Activated CD8-positive, alpha-beta memory T cell treated with anti-CD3 and anti-CD28 coated beads for 48 hours (primary cell): ENCODE measurements at places on chromosomes 3 and 15.

GRCh38 chr15:64622410-64623260, 152.8 kb downstream of the RBPMS2 start:
- DNase-seq, result no peak

GRCh38 chr15:94238539-94239118, 7.3 kb downstream of the MCTP2 start:
- no peak for DNase-seq

- DNase-seq, result no peak
These were observed 109.2 kb downstream of the TMEM266 start for GRCh38 chr15:76169018-76169417.

DNA sequence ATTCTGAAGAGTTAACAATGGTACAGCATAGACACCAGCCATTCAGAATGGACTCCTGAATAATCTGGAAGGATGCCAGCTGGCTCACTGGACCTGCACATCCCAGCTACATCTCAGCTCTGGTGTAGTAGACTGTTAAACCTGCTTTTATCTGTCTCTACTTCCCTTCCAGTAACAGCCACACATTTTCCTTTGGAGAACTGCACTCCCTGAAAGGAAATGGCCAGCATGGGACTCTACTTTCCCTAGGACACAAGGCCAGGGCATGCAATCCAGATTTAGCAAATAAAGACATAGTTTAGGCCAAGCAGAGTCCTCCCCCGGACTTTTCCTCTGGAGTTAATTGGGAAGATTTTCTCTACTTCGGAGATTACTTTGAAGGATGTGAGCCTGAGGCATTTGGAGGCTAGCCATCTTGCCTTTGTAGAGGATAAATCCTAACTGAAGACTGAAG, 82.7 kb upstream of the TCF12 start:
- DNase-seq, result no peak

DNA sequence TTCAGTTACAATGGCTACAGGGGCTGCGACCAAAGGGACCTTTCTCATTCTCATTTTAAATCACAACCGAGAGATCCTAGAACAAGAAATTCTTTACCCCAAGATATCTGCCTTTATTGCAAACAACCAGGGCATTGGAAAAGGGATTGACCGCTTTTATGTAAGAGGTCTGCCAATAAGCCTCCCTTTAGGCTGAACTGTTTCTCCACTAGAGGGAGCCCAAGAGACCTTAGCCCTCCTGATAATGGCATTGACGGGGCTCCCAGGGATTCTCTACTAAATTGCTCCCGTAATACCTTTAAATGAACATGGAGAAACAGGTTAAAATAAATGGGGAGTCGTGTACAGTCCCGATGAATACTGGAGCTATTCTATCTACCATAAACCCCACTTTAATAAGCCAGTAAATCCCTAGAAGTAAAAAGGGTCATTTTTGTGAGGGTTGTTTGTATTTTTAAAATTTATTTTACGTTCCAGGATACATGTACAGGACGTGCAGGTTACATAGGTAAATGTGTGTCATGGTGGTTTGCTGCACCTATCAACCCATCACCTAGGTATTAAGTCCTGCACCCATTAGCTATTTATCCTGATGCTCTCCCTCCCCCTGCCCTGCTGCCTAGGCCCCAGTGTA, 7.5 kb upstream of the IGSF10 start:
- DNase-seq, result no peak

- DNase-seq, result no peak
These were observed 447.3 kb downstream of the TAFA4 start for GRCh38 chr3:68485051-68485450.

DNA sequence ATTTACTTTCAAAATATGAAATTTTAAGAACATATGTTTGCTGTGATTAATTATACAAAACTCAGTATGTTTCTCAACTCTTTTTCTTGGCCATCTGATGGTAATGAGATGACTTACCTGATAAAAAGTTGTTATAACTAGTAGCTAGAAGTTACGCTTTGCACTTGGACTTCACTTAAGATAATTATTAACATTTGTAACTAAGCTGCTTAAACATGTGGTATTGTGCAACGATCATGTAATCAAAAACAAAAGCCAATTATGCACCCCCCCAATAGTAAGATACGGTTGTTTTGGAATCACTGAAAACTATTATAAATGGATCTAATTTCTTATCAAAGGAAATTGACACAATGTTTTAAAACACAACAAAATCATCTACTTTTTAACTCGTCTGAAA, 342.9 kb downstream of the CNTN3 start:
- DNase-seq, result no peak

DNA sequence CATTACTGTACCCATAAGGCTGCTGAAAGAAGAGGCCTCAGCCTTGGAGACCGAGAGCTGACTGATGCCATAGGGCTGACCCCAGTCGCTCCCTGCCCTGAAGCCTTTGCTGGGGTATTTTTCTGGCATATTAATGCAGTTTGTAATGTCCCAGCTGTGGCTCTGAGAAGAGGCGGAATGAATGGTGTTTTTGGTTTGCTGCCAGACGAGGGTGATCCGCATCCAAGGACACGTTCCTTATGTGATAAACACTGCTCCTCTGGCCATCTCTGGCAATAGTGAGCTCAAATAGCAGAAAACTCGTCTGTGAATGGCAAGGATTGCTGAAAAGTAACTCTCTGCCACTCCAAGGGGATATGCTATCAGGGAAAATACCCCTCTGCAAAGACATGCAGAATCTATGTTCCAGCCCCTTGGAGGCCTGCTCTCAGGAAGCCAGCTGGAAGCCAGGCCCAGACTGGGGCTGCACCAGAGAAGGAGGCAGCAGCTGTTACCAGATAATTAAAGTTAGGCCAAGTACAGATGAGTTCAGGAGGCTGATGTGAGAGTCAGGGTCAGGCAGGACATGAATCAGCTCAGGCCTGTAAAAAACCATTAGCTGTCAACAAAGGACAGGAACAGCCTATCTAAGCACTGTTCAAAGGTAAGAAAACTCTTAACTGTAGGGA, 28.9 kb upstream of the KLHL6 start:
- DNase-seq, result no peak

- no peak for DNase-seq
These were observed 13.8 kb downstream of the THBS1 start for GRCh38 chr15:39594446-39595337.

- DNase-seq, result no peak
These were observed 30.2 kb downstream of the ZNF710 start for GRCh38 chr15:90031231-90031791.

- no peak for DNase-seq
These were observed 278.1 kb downstream of the ZPLD1 start for GRCh38 chr3:102712896-102713295.

GRCh38 chr3:169661361-169662131, 2.0 kb downstream of the MECOM start:
- DNase-seq, result no peak

DNA sequence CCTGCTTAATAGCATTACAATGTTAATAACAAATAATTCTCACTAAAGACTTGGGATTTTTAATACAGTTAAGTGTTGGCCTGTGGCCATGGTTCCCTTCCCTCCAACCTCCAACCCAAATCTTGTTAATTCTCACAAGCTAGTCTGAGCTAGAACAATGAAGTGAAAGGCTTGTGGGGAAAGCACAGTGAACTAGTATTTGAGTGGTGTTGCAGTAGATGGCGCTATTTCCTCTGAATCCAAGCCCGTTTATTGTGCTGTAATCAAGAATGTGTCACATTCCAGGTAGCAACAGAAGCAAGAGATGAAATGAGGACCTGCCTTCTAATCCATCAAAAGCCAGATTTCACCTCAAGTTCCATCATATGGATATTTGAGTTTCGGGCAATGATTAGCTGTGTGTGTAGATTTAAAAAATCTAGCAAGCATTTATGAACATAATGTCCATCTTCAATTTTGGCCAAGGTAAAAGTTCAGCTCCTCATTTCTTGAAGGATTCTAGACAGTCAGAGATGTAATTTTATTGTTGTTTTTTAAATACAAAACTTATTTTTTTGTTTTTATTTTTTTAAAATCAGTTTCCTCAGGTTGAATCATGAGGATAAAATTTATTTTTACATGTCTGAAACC, 160.7 kb downstream of the SQOR start:
- no peak for DNase-seq

GRCh38 chr3:99313485-99313884, 324.9 kb upstream of the COL8A1 start:
- no peak for DNase-seq

DNA sequence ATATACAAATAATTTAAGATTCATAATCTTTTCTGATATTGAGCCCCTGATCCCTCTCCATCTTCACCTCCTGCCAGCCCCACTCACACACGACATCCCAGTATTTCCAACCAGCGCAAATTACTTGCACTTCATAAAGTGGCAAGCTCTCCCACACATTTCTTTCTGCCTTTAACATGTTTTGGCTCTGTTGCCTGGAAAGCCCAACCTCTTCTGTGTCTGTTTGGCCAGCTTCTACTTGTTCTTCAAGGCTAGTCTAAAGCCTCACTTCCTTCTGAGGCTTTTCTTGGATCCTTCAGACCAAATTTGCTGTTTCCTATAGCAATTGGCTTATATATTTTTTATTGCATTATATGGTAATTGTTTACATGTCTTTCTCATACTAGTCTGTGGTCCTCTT, 5.1 kb upstream of the TM6SF1 start:
- DNase-seq, result no peak

- DNase-seq, result no peak
These were observed 147.8 kb downstream of the SLC9A9 start for GRCh38 chr3:143700431-143700975.

- DNase-seq, result no peak
These were observed 7.1 kb upstream of the LMOD3 start for GRCh38 chr3:69129531-69129930.

- no peak for DNase-seq
These were observed 10.7 kb downstream of the CCDC32 start for GRCh38 chr15:40554161-40554525.

DNA sequence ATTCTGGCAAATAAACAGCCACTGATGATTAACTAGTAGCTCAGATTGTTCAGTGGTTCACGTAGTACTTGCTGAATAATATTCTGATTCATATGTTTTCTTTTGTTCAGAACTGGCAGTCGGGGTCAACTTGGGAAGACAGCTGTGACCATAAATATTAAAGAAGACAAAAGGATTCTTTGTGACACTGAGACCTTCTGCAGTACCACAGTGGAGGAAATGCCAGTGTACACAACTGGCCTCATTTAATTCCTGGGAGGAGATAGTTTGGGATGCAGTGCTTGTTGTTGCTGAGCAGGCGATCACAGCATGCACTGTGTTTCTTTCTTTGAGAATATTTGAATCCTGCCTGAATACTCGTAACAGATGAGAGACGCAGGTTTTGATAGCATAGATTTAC, 26.7 kb upstream of the MCF2L2 start:
- DNase-seq, result no peak

DNA sequence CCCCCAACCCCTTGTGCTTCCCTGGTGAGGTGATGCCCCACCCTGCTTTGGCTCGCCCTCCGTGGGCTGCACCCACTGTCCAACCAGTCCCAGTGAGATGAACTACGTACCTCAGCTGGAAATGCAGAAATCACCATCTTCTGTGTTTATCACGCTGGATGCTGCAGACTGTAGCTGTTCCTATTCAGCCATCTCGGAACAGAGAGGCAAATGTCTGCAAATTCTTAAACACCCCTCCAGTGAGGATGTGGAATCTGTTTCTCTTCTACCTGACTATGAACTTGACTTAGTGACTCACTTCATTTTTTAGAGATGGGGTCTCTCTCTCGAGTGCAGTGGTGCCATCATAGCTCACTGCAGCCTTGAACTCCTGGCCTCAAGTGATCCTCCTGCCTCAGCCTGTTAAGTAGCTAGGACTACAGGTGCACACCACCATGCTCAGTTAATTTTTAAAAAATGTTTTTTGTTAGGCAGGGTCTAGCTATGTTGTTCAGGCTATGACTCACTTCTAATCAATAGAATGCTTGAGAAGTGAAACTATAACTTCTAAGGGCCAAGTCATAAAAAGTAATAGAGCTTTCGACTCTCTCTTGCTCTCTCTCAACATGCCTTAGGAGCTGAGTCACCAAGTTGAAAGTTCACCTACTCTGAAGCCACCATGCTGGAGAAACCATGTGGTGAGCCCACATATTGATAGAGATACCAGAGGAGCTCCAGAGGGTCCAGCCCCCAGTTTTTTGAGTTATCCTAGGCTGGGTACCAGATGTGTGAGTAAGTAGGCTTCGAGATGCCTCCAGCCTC, 11.5 kb upstream of the PARP14 start:
- no peak for DNase-seq

DNA sequence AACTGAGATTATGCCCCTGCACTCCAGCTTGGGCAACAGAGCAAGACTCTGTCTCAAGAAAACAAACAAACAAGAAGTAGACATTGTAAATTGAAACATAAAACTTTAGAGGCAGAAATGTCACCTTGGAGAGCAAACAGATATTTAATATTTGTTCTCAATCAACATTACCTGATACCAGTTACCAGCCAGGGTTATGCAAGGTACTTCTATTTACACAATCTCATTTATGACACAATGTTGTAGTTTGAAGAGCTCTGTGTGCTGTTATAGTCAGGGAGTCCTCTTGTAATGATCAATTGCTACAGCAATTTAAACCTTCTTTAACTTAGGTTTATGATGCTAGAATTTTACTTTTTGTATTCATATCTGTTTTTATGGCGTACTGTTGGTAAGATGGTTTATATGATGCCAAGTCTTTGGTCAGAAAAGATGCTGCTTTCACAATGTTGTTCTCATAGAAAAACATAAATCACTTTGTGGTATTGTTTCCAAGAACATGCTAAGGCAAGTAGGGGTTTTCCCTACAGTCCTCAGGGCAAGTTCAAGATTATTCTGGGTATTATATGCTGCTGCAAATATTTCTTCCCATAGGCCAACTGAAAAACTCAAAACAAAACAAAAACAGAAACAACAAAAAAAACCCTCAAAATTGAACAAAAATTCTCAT, 173.5 kb downstream of the TNIK start:
- no peak for DNase-seq

DNA sequence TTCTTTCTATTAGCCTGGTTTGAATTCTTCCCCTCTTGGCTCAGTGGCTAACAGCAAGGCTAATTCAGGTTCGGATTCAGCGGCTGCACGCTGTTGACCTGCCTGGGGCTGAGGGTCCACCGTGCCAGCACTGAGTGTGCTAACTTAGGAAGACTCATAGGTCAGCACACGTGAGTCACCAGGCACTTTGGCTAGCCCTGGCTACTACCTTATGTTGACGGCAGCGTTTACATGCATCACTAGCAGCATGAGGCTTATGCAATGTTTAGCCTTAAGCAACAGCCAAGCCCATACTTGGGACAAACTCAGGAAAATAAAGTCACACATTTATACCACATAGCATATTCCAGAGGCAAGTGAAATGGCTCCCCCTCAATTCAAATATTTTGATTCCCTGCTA, 137.7 kb downstream of the RAB11A start:
- no peak for DNase-seq

DNA sequence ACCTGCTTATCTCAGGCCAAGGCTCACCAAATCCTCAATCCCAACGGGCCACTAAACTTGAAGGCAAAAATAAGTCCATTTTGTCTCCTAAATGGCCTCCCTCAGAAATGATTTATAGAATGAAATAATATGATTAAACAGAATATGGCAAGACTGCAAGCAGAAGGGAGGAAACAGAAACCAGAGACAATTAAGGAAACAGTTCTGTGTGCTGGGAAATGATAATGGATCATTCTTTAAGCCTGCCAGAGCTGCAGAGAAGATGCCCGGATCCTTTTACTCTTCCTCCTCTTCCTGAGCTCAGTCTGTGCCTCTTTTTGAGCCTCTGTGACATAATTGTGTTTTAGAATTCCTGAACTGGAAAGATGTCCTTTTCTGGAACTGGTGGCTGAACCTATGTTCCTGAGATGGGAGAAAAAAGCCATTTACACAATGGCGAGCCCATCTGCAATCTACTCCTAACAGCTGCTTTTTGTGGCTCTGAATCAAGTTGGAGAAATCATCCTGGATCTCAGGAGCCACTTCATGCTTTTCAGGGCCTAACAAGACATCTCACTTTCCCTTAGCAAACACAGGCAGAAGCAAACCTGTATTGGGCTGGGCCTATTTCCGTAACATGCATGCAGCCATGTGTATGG, 2.8 kb upstream of the ABHD2 start:
- no peak for DNase-seq
